Pancreas (tissue), 10 donors: ENCODE measurements at places on chromosomes 11 and 22. TPM values are rescaled to one million over a fixed set of nuclear protein-coding genes. Genes with fewer than 3 reads are reported as not detected.

- H3K4me1 ChIP-seq, result no peaks in the 10 kb centered on the region
- no peaks in the 10 kb centered on the region for H3K27me3 ChIP-seq
- H3K36me3 ChIP-seq, result no peaks in the 10 kb centered on the region
Observed at GRCh38 chr11:17489751-17490150, 13.1 kb upstream of the ABCC8 start.

- no peak overlapping the region for H3K27ac ChIP-seq
- no peak overlapping the region for H3K4me3 ChIP-seq
- no peaks in the 10 kb centered on the region for H3K4me1 ChIP-seq
Observed at GRCh38 chr11:58466293-58466692, 24.3 kb upstream of the OR5B12 start.

GRCh38 chr11:116702772-116703385 is 69.9 kb downstream of the BUD13 start:
- no peaks in the 10 kb centered on the region for H3K27me3 ChIP-seq
- no peak for DNase-seq
- no peaks in the 10 kb centered on the region for H3K36me3 ChIP-seq
- no peak overlapping the region for H3K4me3 ChIP-seq
- no peaks in the 10 kb centered on the region for H3K4me1 ChIP-seq

DNA sequence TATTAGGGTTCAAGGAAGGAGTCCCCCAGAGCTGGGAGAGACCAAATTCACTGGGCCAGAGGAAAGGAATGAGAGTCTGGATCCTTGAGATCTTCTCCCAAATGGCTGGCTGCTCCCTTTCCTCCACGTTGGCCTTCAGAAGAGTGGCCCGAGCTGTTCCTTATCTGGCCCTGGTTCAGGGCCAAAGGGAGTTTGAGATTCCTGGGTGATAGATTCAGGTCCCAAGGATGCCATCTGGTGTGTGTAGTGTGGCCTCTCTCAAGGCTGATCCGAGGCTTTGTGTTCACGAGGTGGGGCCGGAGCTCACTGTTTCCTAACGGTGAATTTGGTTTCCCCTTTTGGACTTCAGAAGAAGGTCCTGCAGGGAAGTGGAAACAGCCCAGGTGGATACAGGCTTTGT is 17.4 kb upstream of the ABCC8 start:
- no peak overlapping the region for H3K27ac ChIP-seq
- no peak overlapping the region for H3K4me3 ChIP-seq
- H3K27me3 ChIP-seq, result no peaks in the 10 kb centered on the region

GRCh38 chr11:65744026-65744698 is 23.6 kb upstream of the RNASEH2C start:
- DNase-seq, result peak; percentile 68
- H3K4me1 ChIP-seq, result no peaks in the 10 kb centered on the region
- H3K27ac ChIP-seq, result no peak overlapping the region
- no peaks in the 10 kb centered on the region for H3K36me3 ChIP-seq
- H3K27me3 ChIP-seq, result no peaks in the 10 kb centered on the region

DNA sequence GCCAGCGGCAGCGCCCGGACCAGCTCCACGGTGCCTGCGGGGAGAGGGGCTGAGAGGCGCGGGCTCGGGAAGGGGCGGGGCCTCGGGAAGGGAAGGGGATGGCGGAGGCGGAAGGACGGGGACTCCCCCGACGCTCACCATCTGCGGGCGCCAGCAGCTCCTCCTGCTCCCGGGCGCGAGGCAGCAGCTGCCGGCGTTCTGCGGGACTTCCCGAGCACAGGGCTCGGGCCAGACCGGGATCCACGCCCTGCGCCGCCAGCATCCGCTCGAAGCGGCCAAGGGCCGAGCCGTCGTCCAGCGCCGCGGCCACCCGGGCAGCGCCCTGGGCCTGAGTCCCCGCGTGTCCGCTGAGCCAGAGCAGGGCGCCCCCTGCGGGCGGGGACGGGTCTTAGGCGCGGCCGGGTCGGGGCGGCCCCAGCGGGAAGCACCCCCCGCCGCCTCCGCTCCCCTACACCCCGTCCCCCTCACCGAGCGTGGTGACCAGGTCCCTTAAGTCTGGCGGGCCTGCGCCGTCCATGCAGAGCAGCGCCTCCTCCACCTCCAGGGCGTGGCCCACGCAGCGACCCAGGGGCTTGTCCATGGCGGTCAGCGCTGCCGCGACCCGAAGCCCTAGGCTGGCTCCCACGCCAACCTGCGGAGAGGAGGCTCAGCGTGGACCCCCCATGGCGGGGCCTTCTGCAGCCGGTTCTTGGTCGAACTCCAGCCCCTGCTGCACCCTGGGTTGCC is 873 bp upstream of the SCO2 start:
- no peaks in the 10 kb centered on the region for H3K27me3 ChIP-seq
- H3K4me3 ChIP-seq, result peak overlapping the region; percentile 72
- peak overlapping the region; percentile 90 for H3K27ac ChIP-seq
- DNase-seq, result peak; percentile 89

- no peaks in the 10 kb centered on the region for H3K4me1 ChIP-seq
- no peak overlapping the region for H3K27ac ChIP-seq
- H3K4me3 ChIP-seq, result no peak overlapping the region
- no peaks in the 10 kb centered on the region for H3K27me3 ChIP-seq
Observed at GRCh38 chr11:69651834-69652620, 11.1 kb downstream of the CCND1 start.

- no peak overlapping the region for H3K4me3 ChIP-seq
- H3K27ac ChIP-seq, result peak overlapping the region; percentile 5
- H3K4me1 ChIP-seq, result no peaks in the 10 kb centered on the region
- no peaks in the 10 kb centered on the region for H3K27me3 ChIP-seq
- no peak for DNase-seq
Observed at GRCh38 chr11:66317723-66318599, 1.1 kb upstream of the CD248 start.

DNA sequence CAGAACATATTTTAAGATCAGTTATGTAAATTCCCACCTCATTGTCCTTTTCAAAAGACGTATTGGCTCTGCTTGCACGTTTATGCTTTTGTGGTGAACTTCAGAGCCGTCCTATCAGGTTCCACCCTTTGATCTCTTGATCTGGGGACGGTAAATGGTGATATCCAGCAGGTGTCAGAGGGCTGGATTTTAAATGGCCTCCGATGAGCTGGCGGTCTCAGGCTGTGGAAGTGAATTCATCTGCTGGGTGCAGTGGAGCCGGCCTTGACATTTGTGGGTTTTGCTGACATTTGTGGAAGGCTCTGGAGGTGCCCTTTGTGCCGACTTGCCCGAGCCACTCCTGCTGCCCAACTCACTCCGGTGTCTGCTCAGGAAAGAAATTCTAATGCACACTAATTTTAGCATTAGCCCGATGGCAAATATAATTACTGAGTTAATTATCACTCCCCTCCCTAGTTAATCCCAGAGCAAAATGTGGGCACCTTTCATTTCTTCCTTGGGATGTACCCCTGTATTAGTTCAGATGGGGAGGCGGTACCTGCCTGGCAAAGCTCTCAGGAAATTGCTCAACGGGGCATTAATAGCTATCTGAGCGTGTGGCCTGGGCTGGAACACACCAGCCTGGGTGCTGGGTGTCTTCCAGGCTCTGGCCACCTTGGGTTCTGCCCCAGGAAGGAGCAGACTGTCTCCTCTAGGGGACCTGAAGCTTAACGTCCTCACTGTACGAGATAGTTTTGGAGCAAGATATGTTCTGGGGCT is 9.1 kb downstream of the LRP5 start:
- peaks cover 10% of the 10 kb centered on the region for H3K4me1 ChIP-seq
- H3K4me3 ChIP-seq, result no peak overlapping the region

DNA sequence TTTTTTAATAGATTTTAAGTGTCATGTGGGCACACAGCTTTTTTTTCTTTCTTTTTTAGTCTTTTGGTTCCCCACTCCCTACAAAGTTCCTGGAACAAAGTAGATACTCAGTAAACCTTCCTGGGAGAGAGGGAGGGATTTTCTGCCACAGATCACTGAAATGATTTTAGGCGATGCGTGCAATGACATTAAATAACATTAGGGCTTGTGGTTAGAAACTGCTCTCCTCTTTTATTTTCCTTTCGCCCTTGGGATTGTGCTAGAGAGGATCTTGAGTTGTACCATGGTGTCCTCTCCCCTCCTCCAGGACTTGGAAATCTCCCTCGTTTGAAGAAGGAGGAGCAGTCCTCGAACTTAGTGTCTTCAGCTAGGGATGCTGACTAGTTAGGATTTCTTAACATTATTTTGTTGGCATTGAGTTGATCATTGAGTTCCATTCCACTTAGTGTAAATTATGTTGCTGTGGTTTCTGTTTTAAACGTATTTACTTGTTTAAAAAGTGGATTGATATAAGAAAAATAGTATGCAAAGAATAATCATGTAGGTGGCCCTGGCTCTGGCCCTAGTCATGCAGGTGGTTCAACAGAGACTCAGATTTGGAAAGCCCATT is 88.4 kb downstream of the TRAF6 start:
- no peak overlapping the region for H3K27ac ChIP-seq
- H3K36me3 ChIP-seq, result no peaks in the 10 kb centered on the region
- no peaks in the 10 kb centered on the region for H3K4me1 ChIP-seq
- H3K27me3 ChIP-seq, result no peaks in the 10 kb centered on the region
- H3K4me3 ChIP-seq, result no peak overlapping the region

- no peaks in the 10 kb centered on the region for H3K4me1 ChIP-seq
- no peak overlapping the region for H3K27ac ChIP-seq
- no peak overlapping the region for H3K4me3 ChIP-seq
- DNase-seq, result no peak
- no peaks in the 10 kb centered on the region for H3K36me3 ChIP-seq
Observed at GRCh38 chr11:68911731-68912130, 8.0 kb downstream of the IGHMBP2 start.

DNA sequence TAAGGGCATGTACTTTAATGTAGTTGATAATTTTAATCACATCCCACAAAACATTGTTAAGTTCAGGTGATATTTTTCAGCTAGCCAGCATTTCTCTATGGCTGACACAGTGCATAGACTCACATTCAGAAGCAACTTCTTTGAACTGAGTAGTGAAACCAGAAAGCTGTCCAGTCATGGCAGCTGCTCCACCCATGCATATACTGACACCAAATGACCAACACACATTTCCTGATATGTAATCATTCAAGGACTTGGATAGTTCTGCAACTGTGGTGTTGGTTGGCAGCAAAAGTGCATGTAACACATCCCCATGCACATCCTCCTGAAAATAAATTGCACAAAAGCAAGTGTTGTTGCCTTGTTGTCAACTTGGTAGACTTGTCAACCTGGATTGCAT is 39.7 kb downstream of the CALCA start:
- no peak overlapping the region for H3K4me3 ChIP-seq
- no peaks in the 10 kb centered on the region for H3K36me3 ChIP-seq
- no peaks in the 10 kb centered on the region for H3K27me3 ChIP-seq
- H3K27ac ChIP-seq, result no peak overlapping the region
- no peaks in the 10 kb centered on the region for H3K4me1 ChIP-seq
- DNase-seq, result no peak

DNA sequence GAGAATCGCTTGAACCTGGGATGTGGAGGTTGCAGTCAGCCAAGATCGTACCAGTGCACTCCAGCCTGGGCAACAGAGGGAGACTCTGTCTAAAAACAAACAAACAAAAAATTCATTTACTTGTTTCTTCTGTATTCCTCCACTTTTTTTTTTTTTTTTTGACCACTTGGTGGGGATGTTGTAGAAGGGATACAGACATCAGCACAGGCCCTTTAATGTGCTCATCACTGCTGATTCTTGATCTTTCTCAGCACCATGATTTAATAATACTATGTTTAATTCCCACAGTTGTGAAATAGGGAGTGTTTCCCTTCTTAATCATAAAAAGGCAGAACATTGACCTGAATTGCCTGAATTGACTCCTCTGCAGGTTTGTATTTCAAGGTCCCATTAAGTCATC is 4.5 kb downstream of the TTC9C start:
- H3K27me3 ChIP-seq, result no peaks in the 10 kb centered on the region
- H3K27ac ChIP-seq, result no peak overlapping the region
- no peaks in the 10 kb centered on the region for H3K36me3 ChIP-seq
- H3K4me1 ChIP-seq, result peaks cover 9% of the 10 kb centered on the region
- DNase-seq, result no peak
- H3K4me3 ChIP-seq, result no peak overlapping the region

DNA sequence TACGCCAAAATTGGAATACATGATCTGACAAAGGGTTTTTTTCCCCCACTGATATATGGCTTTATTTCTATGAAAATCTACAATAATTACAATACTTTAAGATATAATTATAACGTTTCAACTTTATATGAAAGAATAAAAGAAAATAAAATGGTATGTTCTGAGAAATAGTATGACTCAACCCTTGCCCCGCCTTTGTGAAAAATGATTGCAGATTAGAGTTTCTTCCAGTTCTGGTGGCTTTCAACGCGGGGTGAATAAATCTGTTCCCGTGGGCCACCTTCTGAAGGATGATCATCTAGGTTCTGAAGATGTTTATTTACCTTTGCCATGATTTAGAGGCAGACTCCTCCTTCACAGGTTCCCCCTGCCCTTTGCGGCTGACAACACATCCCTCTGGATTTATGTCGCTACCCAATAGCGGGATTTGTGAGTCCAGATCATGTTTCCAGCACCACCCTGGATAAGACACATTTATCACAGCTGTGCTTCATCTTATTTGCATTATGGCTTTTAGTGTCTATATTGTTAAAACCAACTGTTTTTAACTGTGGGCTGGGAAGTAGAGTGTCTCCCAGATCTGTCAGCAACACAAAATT is 607.0 kb upstream of the KIRREL3 start:
- H3K4me1 ChIP-seq, result no peaks in the 10 kb centered on the region
- no peak for DNase-seq
- H3K36me3 ChIP-seq, result no peaks in the 10 kb centered on the region
- H3K4me3 ChIP-seq, result no peak overlapping the region
- H3K27ac ChIP-seq, result no peak overlapping the region

- DNase-seq, result no peak
- H3K4me3 ChIP-seq, result no peak overlapping the region
- no peaks in the 10 kb centered on the region for H3K27me3 ChIP-seq
- no peaks in the 10 kb centered on the region for H3K36me3 ChIP-seq
- H3K4me1 ChIP-seq, result no peaks in the 10 kb centered on the region
Observed at GRCh38 chr11:105324156-105324555, 184.6 kb upstream of the CARD18 start.

DNA sequence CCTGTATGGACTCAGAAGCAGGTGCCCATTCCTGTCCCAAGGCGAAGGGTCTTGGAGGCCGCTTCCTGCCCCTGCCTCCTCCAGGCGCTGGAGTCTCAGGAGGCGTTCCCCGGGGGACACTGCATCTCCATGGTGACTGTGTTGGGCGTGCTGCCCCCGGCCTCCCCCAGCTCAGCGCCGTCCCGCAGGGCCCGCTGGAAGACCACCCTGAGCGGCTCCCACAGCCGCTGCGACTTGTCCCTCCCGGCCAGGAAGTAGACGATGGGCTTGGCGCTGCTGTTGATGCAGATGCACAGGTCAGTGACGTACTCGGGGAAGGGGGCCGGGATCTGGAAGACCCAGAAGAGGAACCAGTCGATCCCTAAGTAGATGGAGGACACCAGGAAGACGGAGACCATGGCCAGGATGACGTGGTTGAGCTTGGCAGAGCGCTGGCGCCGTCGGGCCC is 7.8 kb downstream of the MRGPRF start:
- no peaks in the 10 kb centered on the region for H3K36me3 ChIP-seq
- H3K27ac ChIP-seq, result no peak overlapping the region
- H3K27me3 ChIP-seq, result no peaks in the 10 kb centered on the region
- peaks cover 3% of the 10 kb centered on the region for H3K4me1 ChIP-seq

Gene KLHL35
- total RNA-seq, result 1.7 TPM

Gene TMEM132A
- total RNA-seq, result 16.8 TPM

Gene CADM1
- total RNA-seq, result 28.1 TPM

Gene NEFH
- 0.72 TPM for total RNA-seq

Gene CARD10
- total RNA-seq, result 20.6 TPM

Gene DMC1
- not detected for total RNA-seq

Gene MRGPRX4
- total RNA-seq, result not detected

Gene ARHGAP20
- 0.59 TPM for total RNA-seq
